Hematopoietic multipotent progenitor cell treated with erythropoietin and hydrocortisone succinate and interleukin-3 and kit ligand, for 6 days (in vitro differentiated cells): ENCODE measurements at places on chromosomes 2 and 18.

- DNase-seq: peak; percentile 11
Measured at GRCh38 chr2:225464346-225465025, 65.0 kb downstream of the NYAP2 start.

DNA sequence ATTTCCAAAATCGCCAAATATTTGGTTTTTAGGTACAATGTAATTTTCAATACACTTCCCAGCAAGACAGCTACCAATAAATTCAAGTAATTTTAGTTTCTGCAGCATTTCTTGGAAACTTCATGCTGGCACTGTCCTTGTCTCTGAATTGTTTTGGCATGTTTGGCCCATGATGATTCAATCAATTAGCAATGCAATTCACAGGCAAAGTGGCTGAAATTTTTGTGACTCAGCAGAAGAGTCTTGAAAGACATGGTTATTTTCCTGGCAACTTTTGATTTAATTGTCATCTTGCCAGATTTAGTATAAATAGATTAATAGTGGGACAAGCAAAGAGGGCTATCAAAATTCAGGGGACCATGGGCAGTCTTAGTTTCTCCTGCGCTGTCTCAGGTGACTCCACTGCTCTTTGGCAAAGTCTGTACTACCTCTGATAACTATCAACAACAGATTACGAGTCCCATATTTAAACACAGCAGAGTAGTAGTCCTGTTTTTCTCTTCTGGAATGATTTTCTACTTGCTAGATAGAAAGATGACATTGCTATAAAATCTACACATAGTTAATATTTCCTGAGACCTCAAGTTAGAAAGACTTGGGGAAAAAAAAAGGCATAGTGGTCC is 88.9 kb upstream of the CYP26B1 start:
- no peak for DNase-seq

- peak; percentile 41 for DNase-seq
Measured at GRCh38 chr2:201185863-201186262, 2.9 kb downstream of the CASP10 start.

DNA sequence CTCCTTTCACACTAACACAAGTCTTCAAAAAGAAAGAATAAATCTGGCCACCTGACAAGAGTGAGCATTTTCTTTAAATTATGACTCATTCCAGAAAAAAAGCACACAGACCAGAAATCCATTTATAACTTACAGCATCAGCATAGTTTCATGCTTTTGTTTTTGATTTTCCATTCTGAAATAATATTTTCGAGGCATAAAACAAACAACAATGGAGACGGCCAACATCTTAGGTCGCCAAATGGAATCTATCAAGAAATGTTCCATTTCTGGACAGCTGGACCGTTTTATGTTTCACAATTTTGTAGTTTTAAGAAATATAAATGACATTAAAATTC is 165.4 kb upstream of the ZFP36L2 start:
- DNase-seq: no peak

DNA sequence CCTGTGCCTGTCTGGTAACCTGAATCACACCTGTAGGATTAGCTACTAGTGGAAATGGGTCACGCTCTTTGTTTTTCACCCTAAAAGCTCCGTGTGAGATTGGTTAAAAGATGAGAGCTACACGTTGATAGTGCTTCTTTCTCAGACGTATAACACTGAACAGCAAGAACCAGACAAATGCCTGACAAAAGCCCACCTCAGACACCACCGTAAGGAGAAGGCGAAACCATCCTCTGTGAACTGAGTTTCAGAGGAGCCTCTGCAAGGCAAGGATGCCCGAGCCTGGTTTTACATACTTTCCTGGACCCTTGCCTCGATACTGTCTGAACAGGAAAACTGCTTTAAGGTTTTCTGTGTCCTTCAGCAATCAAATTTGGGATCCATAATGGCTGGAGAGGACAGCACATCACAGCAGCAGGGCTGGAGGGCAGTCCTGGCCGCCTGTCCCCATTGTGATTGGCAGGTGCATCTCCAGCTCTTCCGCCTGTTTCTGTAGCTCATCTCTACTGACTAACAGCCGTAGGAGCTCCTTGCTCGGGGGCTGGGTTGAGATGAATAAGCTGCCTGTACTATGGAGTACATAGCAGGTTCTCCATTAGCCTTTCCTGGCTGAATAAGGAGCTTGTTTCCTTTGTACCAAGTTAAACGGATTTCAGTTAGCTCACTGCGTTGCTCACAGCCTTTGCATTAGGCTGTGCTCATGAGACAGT is 155.5 kb downstream of the MYT1L start:
- no peak for DNase-seq

DNA sequence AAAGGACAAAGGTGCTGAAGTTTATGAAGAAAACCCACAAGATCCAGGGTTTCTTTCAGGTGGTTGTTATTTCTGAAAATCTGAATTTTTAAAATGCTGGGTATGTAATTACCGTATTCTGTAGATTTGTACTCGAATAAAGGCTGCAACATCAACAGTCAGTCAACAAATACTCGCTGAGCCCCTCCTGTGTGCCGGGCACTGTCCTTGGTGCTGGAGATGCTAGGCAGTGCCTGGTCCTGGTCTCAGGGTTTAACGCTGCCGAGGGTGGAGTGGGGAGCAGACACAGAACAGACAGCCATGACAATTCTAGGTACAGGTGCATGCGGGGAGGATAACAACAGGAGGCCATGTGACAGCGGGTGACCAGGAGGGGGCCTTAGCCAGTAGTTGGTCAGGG is 27.2 kb upstream of the PDIA6 start:
- DNase-seq: peak; percentile 55

DNA sequence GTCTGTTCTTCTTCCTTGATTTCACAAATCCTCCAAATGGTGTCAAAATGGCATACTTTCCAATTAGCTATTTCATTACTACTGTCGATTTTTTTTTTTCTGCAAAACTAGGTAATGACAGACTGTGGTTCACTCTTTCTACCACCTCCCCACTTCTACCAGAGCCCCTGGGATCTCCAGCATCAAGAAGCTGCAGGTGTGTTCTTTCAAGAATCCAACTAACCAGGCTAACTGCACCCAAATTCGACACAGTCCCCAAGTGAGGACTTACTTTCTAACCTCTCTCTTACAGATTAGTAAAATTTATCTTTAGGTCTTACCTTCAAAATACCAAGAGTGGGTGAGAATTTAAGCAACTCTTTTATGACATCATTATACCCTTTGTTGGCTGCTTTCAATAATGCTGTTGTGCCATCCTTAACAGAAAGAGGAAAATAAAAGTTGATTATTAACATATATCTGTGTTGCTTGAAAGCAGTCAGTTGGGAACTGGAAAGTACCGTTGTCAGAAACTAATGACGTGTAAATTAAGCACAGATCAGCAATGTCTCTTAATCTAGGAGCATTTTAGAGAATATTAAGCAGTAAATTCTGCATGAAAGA is 31.2 kb upstream of the NPC1 start:
- no peak for DNase-seq

GRCh38 chr2:70043252-70043875 is 43.9 kb upstream of the PCBP1 start:
- peak; percentile 83 for DNase-seq
